ENCODE measurements at places on chromosomes 6 and 20. TPM values are rescaled to one million over a fixed set of nuclear protein-coding genes. Genes with fewer than 3 reads are reported as not detected.

CST4 gene
- total RNA-seq: 0.78 TPM

HNF4A gene
- 0.58 TPM for total RNA-seq

FHL5 gene
- total RNA-seq: not detected

PNPLA1 gene
- total RNA-seq: not detected

GRCh38 chr6:82924799-82925535, 140.7 kb downstream of the UBE3D start:
- no peaks in the 10 kb centered on the region for H3K36me3 ChIP-seq
- H3K27ac ChIP-seq: no peak overlapping the region
- H3K27me3 ChIP-seq: no peaks in the 10 kb centered on the region
- no peak for DNase-seq
- H3K4me1 ChIP-seq: no peaks in the 10 kb centered on the region

- H3K27ac ChIP-seq: no peak overlapping the region
- no peaks in the 10 kb centered on the region for H3K36me3 ChIP-seq
- no peak overlapping the region for H3K4me3 ChIP-seq
- no peaks in the 10 kb centered on the region for H3K27me3 ChIP-seq
Observed at GRCh38 chr20:41360831-41361756, 5.5 kb downstream of the EMILIN3 start.

DNA sequence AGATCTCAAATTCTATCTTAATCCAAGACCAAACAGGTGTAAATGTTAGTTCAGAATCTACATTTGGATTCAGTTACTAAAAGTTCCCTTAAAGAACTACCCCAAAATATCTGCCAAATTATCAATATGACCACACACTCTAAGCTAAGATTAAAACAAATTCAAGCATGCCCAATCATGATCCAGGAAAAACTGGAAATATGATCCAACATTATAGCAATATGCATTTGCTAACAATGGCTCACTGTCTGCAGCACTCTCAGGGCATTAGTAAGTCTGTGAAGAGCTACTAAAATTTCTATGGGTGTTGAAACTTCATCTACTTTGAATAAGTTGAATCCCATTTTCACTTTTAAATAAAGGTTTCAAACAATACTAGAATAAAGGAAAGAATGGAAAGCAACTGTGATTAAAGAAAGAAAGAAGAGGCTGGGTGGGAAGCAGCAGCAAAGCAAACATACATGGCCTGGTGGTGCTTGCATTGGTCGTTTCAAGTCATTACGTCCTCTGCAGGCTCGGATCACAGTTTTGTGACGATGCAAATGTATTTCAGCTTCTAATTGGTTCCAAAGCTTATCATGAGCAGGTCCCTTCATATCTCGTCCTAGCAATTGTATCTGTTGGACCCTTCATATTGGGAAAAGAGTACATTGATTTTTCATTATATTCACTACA, 29.2 kb downstream of the GOPC start:
- H3K36me3 ChIP-seq: peaks cover 48% of the 10 kb centered on the region
- H3K27me3 ChIP-seq: no peaks in the 10 kb centered on the region
- no peak overlapping the region for H3K27ac ChIP-seq
- DNase-seq: no peak

DNA sequence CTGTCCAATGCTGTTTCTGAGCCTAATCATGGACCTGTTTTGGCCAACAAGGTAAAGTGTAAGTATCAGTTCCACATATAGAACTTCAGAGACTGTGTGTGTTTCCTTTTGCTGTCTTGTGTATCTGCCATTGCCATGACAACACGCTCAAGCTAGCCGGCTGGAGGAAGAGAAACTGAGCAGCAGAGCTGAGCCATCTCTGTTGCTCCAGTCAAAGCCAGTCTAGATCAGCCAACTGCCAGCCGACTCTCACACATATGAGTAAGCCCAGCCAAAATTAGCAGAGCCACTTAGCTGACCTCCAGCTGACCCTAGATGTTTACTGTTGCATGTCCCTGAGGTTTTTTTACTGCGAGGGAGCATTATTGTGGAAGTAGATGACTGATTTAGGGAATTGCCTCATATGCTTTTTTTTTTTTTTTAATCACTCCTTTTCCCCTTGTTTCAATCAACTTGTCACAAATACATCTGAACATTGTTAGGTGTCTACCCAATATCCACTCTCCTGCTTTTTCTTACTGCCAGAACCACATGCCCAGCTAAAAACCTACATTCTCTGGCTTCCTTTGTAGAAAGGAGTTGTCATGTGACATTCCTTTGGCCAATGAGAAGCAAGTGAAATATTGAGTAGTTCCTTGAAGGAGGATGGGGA, 304.3 kb upstream of the SUPT3H start:
- H3K36me3 ChIP-seq: no peaks in the 10 kb centered on the region
- no peak for DNase-seq
- H3K4me3 ChIP-seq: no peak overlapping the region
- H3K27me3 ChIP-seq: no peaks in the 10 kb centered on the region
- H3K4me1 ChIP-seq: no peaks in the 10 kb centered on the region

GRCh38 chr6:63268574-63268973, 51.2 kb downstream of the LGSN start:
- H3K4me3 ChIP-seq: no peak overlapping the region
- no peak for DNase-seq
- H3K27me3 ChIP-seq: no peaks in the 10 kb centered on the region

- H3K27me3 ChIP-seq: no peaks in the 10 kb centered on the region
- no peaks in the 10 kb centered on the region for H3K36me3 ChIP-seq
- peak overlapping the region; percentile 91 for H3K27ac ChIP-seq
- peak; percentile 84 for DNase-seq
Observed at GRCh38 chr6:6685249-6686040, 96.9 kb downstream of the LY86 start.

GRCh38 chr6:150410399-150410798, 41.6 kb downstream of the IYD start:
- H3K36me3 ChIP-seq: no peaks in the 10 kb centered on the region
- no peak overlapping the region for H3K4me3 ChIP-seq
- peaks cover 26% of the 10 kb centered on the region for H3K4me1 ChIP-seq

GRCh38 chr20:40815156-40816038, 126.4 kb upstream of the MAFB start:
- H3K4me1 ChIP-seq: no peaks in the 10 kb centered on the region
- H3K4me3 ChIP-seq: no peak overlapping the region
- peaks cover 55% of the 10 kb centered on the region for H3K27me3 ChIP-seq

DNA sequence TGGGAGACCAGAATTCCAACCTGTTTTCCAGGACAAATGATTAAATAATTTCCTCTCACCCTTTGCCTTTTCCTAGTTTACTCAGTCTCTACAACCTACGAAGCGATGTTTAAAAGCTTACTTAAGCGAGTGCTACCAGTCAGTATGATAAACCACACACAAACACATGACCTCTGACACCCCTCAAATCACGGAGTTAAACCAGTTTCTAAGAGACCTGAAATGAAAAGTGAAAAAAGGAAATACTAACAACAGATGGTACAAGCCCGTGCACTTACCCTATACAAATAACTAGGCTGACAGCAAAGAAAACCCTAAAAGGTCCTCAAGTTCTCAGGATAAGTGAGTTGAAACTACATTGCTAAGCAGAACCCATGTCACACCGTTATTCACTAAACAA, 7.7 kb downstream of the TNFRSF21 start:
- peaks cover 56% of the 10 kb centered on the region for H3K36me3 ChIP-seq
- peak overlapping the region; percentile 90 for H3K27ac ChIP-seq

- peaks cover 23% of the 10 kb centered on the region for H3K4me1 ChIP-seq
- no peaks in the 10 kb centered on the region for H3K27me3 ChIP-seq
- H3K27ac ChIP-seq: peak overlapping the region; percentile 33
- no peak overlapping the region for H3K4me3 ChIP-seq
- peak; percentile 37 for DNase-seq
Observed at GRCh38 chr6:156933201-156934068, 156.3 kb downstream of the ARID1B start.

DNA sequence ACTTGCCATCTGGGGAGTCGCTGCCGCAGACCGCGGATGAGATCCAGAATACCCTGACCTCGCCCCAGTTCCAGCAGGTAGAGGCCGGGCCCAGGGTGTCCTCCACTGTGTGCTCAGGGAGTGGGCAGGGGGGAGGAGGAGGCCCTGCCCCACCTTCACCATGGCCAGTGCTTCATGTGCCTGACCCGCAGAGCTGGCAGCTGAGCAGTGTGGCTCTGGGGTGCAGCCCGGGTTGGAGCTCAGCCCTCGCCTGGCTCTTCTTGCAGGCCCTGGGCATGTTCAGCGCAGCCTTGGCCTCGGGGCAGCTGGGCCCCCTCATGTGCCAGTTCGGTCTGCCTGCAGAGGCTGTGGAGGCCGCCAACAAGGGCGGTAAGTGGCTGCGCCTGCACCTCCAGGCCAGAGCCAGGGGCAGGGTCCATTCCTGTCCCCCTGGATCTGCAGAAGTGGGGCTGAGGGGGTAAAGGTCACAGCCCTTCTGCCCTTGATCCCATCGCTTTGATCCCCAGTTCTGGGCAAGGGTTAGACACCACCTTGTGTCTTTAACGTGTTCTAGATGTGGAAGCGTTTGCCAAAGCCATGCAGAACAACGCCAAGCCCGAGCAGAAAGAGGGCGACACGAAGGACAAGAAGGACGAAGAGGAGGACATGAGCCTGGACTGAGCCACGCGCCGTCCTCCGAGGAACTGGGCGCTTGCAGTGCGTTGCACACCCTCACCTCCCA, 5.5 kb downstream of the ADRM1 start:
- no peak overlapping the region for H3K27ac ChIP-seq
- H3K36me3 ChIP-seq: peaks cover 23% of the 10 kb centered on the region
- H3K27me3 ChIP-seq: no peaks in the 10 kb centered on the region
- no peak overlapping the region for H3K4me3 ChIP-seq
- DNase-seq: no peak

DNA sequence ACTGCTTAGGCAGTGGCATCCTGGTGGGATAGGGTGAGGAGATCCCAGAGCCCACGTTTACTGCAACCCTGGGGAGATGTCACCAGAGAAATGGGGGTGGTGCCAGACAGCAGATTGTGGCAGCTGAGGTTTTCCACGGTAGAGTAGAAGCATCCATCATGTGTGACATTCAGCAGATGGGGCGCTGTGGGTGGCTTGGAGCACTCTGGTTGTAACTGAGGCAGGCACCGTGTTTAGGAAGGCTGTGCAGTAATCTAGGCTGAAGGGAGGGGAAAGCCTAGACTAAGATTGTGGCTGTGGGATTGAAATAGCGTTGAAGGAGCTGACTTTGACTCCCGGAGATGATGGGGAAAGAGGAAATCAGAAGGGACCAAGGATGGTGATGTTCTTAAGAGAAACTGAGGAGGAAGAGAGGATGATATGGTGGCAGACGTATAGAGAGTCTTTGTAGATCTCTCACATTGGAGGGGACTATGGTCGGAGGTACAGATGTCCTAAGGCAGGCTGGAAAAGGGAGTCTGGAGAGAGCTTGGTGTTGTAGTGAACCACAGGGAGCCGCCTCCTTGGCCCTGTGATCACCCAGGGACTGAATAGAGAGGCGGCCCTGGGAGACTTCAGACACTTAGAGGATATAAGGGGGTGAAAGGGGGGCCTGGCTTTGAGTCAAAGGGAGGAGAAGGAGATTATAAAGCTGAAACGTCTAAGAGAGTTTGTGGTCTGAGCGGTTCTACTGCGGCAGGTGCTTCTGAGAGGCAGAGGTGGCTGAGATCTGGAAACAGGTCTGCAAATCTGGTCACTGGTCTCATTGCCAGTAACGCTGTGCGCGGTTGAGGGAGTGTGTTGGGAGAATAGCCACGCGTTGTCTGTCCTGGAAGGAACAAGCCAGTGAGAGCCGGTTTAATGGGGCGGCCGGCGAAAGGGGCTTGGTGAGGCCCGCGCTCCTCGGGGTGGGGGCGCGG, 792 bp upstream of the MICA start:
- 0 out of 2 replicates have a peak, but pooled peaks cover 15% of the 10 kb centered on the region for H3K27me3 ChIP-seq
- H3K36me3 ChIP-seq: no peaks in the 10 kb centered on the region
- H3K4me1 ChIP-seq: peaks cover 13% of the 10 kb centered on the region
